ENCODE measurements at places on chromosomes 7 and 10. TPM values are rescaled to one million over a fixed set of nuclear protein-coding genes. Genes with fewer than 3 reads are reported as not detected.

The SAMD9L gene
- total RNA-seq = 18.5 TPM

The UBE3C gene
- total RNA-seq = 127 TPM

The CNPY1 gene
- total RNA-seq = not detected

The PNLIPRP3 gene
- 0.06 TPM for total RNA-seq

The C7orf33 gene
- total RNA-seq = not detected

The CYP3A5 gene
- not detected for total RNA-seq

The ZNF736 gene
- total RNA-seq = 11.0 TPM

GRCh38 chr7:1340461-1341360 lies 108.0 kb downstream of the UNCX start:
- DNase-seq = no peak

DNA sequence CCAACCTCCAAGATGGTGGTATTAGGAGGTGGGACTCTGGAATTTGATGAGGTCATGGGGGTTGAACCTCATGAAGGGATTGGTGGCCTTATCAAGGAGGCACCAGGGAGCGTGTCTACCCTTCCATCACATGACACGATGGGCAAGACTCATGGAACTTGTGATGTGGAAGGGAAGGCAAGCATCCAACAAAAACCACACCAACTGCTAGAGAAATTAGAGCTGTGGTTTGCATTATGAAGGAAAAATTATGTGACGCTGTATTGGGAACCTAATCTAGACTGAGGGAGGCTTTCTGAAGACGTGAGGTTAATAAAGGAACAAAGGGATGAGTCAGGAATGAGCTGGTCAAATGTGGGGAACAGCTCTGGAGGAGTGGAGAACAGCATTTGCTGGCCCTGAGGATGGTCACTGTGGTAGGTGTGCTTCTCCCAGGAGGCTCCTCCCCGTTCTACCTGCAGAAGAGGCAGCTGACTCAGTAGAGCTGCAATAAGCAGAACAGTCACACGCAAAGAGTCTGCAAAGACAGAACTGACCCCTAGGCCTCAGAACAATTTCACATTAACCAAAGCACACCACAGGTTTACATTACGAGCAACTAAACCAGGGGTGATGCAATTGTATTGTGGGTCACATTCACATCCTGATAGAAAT lies 236.6 kb upstream of the GRB10 start:
- peak; percentile 99 for DNase-seq

GRCh38 chr7:47771990-47772360 lies 176.3 kb downstream of the PKD1L1 start:
- no peak for DNase-seq

- no peak for DNase-seq
Observed at GRCh38 chr7:13062631-13063030, 375.2 kb downstream of the ARL4A start.

DNA sequence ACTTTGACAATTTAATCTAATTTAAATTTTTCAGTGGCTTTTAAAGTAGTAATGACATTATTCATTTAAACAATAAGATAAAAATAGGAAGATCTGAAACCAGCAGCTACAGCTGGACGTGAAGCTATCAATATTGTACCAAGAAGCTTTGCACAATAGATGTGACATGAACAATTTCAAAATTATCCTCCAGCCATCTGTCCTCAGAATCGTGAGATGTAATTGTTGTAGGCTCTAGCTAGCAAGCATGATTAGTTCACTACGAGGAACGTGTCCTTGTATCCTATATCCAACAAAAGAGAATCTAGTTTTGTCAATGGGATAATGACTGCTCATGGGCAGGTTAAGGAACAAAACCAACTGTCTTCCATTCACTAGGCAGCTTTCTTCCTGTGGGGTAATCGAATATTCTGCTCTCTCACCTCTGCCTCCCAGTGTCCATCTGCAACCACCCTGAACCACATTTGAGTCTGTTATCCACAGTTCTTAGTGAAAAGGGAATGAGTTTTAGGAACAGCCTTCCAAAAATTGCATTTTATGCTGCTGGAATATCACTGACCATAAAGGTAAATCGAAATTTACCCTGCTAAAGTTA lies 247.3 kb downstream of the PARD3 start:
- DNase-seq = no peak

GRCh38 chr7:1939434-1940401 lies 269.6 kb downstream of the ELFN1 start:
- no peak for DNase-seq

DNA sequence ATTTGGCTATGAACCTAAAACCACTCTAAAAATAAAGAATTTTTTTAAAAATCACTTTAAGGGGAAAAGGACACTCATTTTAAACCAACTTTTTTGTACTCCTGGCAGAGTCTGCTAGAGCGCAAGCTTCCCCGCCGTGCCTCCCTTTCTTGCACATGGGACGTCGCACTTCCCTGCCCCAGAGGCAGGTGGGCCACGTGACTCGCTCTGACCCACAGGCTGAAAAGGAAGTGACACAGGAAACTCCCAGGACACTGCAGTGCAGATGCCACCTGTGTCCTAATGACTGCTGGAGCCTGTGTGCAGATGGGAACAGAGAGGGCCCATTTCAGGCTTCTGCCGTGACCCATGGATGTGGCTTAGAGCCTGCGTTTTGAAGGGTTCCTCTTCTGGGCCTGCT lies 142.1 kb upstream of the LANCL2 start:
- no peak for DNase-seq

GRCh38 chr10:71648254-71648932 lies 71.2 kb downstream of the C10orf105 start:
- no peak for DNase-seq

DNA sequence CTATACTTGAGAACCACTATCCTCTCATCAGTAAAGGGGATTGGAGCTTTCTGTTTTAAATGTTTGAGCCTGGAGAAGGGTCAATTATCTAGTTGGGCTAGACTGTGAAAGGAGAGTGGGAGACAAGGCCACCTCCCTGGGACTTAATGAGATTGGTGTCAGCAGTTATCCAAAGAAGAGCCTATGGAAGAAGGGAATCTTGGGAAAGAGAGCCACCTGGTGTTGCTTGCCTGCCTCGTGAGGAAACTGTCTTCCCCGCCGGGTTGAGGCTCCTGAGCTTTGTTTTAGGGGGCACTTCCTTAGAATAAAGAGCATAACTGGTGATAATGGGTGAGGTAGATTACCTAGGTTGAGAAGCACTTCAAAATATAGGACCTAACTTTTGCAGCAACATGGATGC lies 32.0 kb upstream of the ABCB4 start:
- DNase-seq = no peak

- DNase-seq = no peak
Observed at GRCh38 chr7:87510411-87510875, 35.0 kb upstream of the ABCB4 start.

- DNase-seq = no peak
Observed at GRCh38 chr10:95339863-95340262, 49.1 kb upstream of the PDLIM1 start.

DNA sequence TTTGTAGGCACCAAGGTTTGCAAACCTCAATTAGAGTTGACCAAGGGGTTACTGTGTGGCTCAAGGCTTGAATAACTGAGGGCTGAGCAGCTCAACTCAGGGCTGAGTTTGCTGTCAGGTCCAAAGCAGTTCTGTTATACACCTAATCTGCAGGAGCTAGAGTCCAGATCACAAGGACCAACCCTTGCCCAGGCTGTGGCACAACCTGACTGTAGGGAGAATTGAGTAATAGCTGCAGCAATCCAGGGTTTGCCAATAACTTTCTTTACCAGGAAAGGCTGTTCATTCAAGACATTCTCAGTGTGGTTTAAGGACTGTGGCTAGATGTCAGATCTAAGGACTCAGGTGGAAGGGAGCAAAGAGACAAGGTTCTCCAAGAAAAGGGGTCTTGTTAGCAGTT lies 115.6 kb upstream of the IMMP2L start:
- no peak for DNase-seq

- DNase-seq = no peak
Observed at GRCh38 chr7:52958621-52959140, 76.8 kb upstream of the POM121L12 start.

DNA sequence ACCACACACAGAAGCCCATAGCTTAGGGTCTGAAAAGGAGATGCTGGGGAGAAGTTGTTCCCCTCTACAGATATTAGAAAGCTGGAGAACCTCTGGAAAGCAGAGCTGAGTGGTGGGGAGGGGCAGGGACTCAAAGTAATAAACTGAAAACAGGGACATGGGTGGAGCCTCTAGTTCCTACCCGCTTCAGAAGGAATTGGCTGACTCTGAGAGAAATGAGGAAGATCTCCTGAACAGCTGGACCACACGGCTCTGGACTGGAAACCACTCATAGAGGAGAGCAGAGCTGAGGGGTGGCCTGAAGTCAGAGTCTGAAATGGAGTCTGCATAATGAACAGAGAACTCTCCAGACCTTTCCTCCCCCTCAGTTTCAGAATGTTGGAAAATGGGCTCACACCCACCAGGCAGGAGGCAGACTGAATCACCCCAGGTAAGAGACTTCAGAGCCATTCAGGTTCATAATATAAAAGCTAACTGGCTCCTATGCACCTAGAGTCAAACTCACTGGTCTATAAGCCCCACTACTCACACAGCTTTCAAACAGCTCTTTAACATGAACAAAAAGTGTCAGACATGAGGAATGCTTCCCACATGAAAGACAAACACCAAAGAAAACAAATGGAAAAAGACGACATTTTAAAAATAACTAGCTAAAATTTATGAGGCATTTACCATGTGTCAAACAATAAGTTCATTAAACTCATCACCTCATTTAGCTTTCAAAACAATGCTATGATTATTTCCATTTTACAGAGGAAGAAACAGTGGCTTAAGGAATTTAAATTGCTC lies 68.1 kb downstream of the RNF216 start:
- no peak for DNase-seq

GRCh38 chr10:3811291-3811870 lies 26.4 kb upstream of the KLF6 start:
- peak; percentile 83 for DNase-seq
